ENCODE measurements at places on chromosomes 11 and 22. TPM values are rescaled to one million over a fixed set of nuclear protein-coding genes. Genes with fewer than 3 reads are reported as not detected.

DNA sequence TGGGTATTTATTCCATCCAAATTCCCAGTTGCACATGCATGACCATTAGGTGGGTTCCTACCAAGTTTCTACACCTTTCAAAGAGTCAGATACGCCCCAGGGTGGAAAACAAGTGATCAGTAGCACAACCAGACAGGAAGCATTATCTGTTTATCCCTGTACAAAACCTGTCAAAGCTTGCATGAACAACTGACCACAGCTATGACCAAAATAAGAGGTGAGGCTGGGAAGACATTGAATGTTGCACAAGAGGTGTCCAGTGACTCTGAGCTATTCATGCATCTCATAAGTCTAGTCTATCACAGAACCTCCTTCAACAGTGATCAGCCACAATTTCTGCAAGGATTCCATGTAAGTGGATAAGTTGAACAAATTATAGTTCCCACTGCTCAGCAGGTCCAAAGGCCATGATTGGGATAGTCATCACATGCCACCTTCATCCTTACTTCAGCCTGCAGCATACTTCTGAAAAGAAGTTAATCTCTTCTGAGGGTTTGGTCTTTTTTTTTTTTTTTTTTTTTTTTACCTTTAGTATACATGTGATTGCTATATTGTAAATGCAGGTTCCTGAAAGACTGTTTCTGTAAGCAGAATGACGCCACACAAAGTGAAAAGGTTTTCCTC is 28.0 kb upstream of the TMEM45B start:
- no peaks in the 10 kb centered on the region for H3K36me3 ChIP-seq
- DNase-seq = no peak
- H3K27me3 ChIP-seq = no peaks in the 10 kb centered on the region
- H3K4me1 ChIP-seq = no peaks in the 10 kb centered on the region

DNA sequence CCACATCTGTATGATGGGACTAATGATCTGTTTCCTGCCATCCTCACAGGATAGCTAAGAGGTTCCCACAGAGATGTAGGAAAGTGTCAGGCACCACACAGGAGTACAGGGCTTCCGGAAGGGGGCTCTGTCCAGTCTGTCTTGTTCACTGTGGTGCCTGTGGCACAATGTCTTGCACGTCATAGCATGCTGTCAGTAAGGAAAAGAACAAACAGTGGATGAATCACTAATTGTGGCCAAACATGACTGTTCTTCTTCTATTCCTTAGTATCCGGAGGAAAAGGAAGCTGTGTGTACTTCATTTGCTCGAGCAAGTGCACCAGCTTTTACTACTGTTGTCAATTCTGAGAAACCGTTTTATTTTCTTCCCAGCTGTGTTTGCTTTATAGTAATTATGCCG is 73.4 kb upstream of the YWHAH start:
- H3K4me1 ChIP-seq = peaks cover 13% of the 10 kb centered on the region
- H3K4me3 ChIP-seq = no peak overlapping the region
- peak overlapping the region; percentile 35 for H3K27ac ChIP-seq

DNA sequence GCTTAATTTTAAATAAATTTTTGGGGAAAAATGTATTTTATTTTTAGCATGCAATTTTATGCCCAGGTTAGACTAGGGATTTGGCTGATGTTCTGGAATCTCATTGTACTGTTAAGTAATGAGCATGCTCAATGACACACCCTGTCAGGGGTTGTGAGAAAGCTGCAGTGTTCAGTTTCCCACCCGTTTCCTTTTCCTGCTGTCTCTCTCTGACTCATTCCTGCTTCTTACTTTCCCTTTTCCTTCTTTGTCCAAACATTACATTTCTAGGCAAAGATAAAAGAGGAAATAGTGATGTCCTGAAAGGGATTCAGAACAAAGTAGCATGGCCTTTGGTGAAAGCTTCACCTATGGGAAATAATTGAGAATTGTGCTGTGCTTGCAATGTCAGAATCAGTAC is 22.7 kb downstream of the OOSP3 start:
- H3K36me3 ChIP-seq = no peaks in the 10 kb centered on the region
- no peak for DNase-seq
- no peak overlapping the region for H3K4me3 ChIP-seq
- no peak overlapping the region for H3K27ac ChIP-seq

- no peaks in the 10 kb centered on the region for H3K4me1 ChIP-seq
- no peaks in the 10 kb centered on the region for H3K27me3 ChIP-seq
- H3K4me3 ChIP-seq = no peak overlapping the region
Observed at GRCh38 chr11:122863704-122864326, 18.7 kb upstream of the JHY start.

DNA sequence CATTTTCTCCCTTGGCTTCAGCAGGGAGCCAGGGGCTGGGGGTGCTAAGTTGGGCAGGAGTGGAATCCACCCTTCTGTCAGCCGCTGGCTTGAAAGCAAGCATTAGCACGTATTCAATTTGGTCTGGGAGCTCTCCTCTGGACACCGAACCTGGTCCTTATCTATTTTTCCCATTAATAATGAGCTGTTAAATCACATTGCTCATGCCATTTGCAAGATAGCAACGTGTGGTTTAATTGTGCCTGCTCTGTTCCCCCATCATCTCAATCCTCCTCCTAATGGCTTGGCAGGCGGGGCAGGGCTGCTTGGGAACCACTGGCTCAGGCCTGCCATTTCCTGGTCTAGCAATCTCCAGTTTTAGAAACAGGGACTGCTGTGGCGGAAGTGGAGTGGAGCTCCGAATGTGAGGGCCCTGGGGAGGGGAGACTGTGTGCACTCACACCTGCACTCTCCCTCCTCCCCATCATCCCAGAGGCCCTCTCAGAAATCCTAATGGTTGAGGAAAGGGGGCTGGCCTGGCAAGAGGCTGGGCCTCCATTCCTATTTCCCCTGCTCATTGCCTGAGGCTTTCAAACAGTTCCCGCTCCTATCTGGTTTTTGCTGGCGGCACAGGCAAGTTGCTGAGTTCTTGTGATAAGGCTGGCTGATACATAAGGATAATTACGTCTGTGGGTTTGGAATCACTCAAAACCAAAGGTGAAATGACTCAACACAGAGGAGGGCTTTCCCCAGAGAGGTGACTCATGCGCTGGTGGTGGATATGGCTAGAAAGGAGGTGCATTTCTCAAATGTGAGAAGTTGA is 201.2 kb upstream of the E2F8 start:
- no peaks in the 10 kb centered on the region for H3K27me3 ChIP-seq
- peak overlapping the region; percentile 54 for H3K27ac ChIP-seq
- H3K4me1 ChIP-seq = no peaks in the 10 kb centered on the region
- H3K4me3 ChIP-seq = no peak overlapping the region
- no peaks in the 10 kb centered on the region for H3K36me3 ChIP-seq

ARHGAP32 gene
- 42.9 TPM for total RNA-seq

DNA sequence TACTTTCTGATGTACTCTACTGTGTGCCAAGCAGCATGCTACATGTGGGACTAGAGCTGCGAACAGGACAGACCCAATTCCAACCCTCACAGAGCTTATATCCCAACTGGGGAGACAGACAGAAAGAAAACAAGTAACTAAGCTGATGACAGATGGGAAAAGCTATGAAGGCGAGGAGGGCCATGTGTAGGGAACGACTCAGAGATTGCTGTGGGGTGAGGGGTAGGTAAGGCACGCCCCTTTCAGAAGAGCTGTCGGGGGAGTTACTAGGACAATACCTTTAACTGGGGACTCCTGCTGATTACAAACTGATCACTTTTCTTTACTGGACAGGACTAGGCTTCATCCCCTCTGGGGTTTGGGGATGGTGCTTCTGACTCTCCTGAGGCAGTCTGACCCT is 48.9 kb downstream of the ST3GAL4 start:
- no peak overlapping the region for H3K27ac ChIP-seq
- H3K4me3 ChIP-seq = no peak overlapping the region
- no peaks in the 10 kb centered on the region for H3K27me3 ChIP-seq
- no peak for DNase-seq

DNA sequence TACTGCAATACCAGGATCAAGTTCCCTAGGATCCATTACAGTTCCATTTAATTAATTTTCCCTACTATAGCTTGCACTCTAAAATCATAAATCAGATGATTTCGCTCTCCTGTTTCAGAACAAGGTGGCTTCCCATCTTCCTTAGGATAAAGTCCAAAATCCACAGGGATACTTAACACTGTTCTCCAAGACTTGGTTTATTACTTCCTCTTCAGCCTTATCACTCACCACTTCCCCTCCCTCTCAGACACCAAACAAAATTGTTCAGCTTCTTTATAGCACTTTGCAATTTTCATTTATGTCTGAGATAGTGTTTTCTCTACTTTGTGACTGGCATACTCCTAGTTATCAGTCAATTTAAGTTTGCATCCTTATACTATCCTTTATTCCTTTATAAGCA is 124.6 kb downstream of the GRIA4 start:
- H3K27ac ChIP-seq = no peak overlapping the region
- no peak overlapping the region for H3K4me3 ChIP-seq
- no peaks in the 10 kb centered on the region for H3K4me1 ChIP-seq
- no peaks in the 10 kb centered on the region for H3K27me3 ChIP-seq

FAM180B gene
- not detected for total RNA-seq

DNA sequence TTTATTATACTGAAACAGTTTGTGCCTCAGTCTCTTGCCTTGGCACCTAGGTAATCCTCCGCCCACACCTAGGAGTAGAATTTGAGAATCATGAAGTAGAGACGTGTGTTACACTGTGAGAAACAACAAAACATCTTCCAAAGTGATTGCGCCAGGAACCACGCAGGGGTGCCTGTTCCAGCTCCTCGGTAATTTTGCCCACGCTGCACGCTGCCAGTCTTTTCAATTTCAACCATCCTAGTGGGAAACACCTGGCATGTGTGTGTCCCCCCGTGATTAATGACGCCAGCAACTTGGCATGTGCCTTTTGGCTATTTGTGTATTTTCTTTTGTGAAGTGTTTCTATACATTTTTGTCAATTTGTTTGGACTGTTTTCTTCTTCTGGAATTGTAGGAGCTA is 919.1 kb downstream of the BRD1 start:
- H3K4me3 ChIP-seq = no peak overlapping the region
- no peak overlapping the region for H3K27ac ChIP-seq
- DNase-seq = no peak

- no peaks in the 10 kb centered on the region for H3K4me1 ChIP-seq
- DNase-seq = no peak
- no peaks in the 10 kb centered on the region for H3K27me3 ChIP-seq
- no peaks in the 10 kb centered on the region for H3K36me3 ChIP-seq
Observed at GRCh38 chr11:22920939-22921565, 60.8 kb upstream of the CCDC179 start.

GRCh38 chr11:76783294-76783895 is at the start of gene TSKU:
Gene TSKU (plus strand): TSS chr11:76783356. CDS start chr11:76795617, 12,261 bp downstream.
- H3K27ac ChIP-seq = peak within 1 kb of the TSS; percentile 86
- H3K4me3 ChIP-seq = peak within 1 kb of the TSS; percentile 80
- peaks cover 4% of the 10 kb centered on the region for H3K27me3 ChIP-seq
- H3K4me1 ChIP-seq = peaks cover 40% of the 10 kb centered on the region
- no peak for DNase-seq
- no peaks in the 10 kb centered on the region for H3K36me3 ChIP-seq

- no peak overlapping the region for H3K27ac ChIP-seq
- no peak overlapping the region for H3K4me3 ChIP-seq
- no peaks in the 10 kb centered on the region for H3K27me3 ChIP-seq
- H3K4me1 ChIP-seq = peaks cover 22% of the 10 kb centered on the region
- peak; percentile 36 for DNase-seq
- H3K36me3 ChIP-seq = no peaks in the 10 kb centered on the region
Observed at GRCh38 chr11:9017773-9018172, 14.0 kb upstream of the NRIP3 start.

GRCh38 chr11:110713449-110713776 is 1.2 kb upstream of the ARHGAP20 start:
- peak overlapping the region; percentile 81 for H3K4me3 ChIP-seq
- H3K27me3 ChIP-seq = no peaks in the 10 kb centered on the region
- no peak overlapping the region for H3K27ac ChIP-seq
- no peak for DNase-seq

RAG1 gene
- 0.74 TPM for total RNA-seq

OR8G1 gene
- total RNA-seq = not detected

GRCh38 chr11:111933872-111934271 is 3.3 kb upstream of the DIXDC1 start:
- DNase-seq = no peak
- H3K4me3 ChIP-seq = no peak overlapping the region
- no peaks in the 10 kb centered on the region for H3K36me3 ChIP-seq
- H3K27me3 ChIP-seq = no peaks in the 10 kb centered on the region

DNA sequence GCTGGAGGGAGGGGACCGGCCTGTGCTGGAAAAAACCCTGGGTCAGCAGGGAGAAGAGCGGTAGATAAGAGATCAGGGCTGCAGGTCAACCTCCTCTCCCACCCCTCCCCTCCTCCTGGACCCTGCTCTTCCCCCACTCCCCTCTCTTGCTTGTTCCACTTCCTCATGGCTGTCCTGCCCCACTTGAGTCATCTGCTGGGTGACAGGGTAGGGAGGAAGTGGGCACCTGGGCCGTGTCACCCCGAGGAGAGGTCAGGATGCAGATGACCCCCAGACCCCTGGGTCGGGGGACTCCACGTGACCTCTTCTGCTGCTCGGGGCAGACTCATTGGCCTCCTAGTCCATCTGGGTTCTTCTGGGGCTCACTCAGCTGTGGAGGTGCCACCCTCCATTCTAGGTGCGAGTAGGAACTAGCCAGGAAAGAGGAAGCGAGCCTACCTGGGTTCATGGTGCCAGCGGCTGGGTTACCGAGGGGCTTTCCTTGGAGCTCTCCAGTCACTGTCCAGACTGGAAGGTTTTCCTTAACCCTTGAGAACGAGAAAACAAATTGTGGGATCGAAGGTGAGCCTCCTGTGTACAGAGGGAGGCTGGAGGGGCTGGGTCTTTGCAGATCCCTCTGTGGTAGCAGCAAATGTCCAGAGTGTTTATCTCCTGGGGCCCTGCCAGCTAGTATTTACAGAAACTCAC is 6.5 kb downstream of the APOL2 start:
- H3K36me3 ChIP-seq = peaks cover 75% of the 10 kb centered on the region
- peaks cover 33% of the 10 kb centered on the region for H3K4me1 ChIP-seq
- no peak overlapping the region for H3K4me3 ChIP-seq
- H3K27ac ChIP-seq = no peak overlapping the region
- H3K27me3 ChIP-seq = no peaks in the 10 kb centered on the region

- no peaks in the 10 kb centered on the region for H3K36me3 ChIP-seq
- peak; percentile 57 for DNase-seq
- H3K27ac ChIP-seq = no peak overlapping the region
- H3K4me3 ChIP-seq = no peak overlapping the region
Observed at GRCh38 chr22:49021131-49021925, 806.3 kb downstream of the BRD1 start.

TMPRSS4 gene
- total RNA-seq = 2.0 TPM

Data from upper lobe of left lung (tissue), 6 donors.